ENCODE measurements at places on chromosomes 5 and 9. TPM values are rescaled to one million over a fixed set of nuclear protein-coding genes. Genes with fewer than 3 reads are reported as not detected.

GRCh38 chr5:134069553-134069952 is 44.9 kb upstream of the TCF7 start:
- H3K36me3 ChIP-seq = no peaks in the 10 kb centered on the region
- DNase-seq = no peak
- H3K27me3 ChIP-seq = peaks cover 30% of the 10 kb centered on the region
- no peak overlapping the region for H3K27ac ChIP-seq
- H3K4me1 ChIP-seq = peaks cover 8% of the 10 kb centered on the region
- H3K4me3 ChIP-seq = no peak overlapping the region

- H3K4me3 ChIP-seq = no peak overlapping the region
- no peak for DNase-seq
- peaks cover 4% of the 10 kb centered on the region for H3K4me1 ChIP-seq
- no peaks in the 10 kb centered on the region for H3K27me3 ChIP-seq
- H3K36me3 ChIP-seq = no peaks in the 10 kb centered on the region
These were observed 339.8 kb upstream of the RGMB start for GRCh38 chr5:98433673-98434072.

Gene MSMP
- total RNA-seq = not detected

DNA sequence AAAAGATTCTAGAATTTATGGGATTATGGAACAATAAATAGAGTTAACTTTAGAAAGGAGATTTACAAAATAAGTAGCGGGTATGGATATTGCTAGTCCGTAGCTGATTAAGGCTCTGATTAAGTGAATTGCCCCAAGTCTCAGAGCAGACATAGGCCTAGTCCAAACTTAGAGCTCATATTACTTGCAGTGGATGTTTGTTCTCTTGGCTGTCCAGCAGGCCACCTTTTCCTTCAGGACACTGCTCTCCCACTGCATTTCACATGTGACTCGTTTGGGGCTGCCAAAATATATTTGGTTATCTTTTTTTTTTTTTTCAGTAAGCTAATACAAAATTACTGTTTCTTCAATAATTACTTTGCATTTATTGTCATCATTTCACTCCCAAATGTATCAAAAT is 76.6 kb downstream of the ARRDC3 start:
- no peak for DNase-seq
- H3K27me3 ChIP-seq = no peaks in the 10 kb centered on the region
- peaks cover 24% of the 10 kb centered on the region for H3K4me1 ChIP-seq
- H3K27ac ChIP-seq = peak overlapping the region; percentile 53

DNA sequence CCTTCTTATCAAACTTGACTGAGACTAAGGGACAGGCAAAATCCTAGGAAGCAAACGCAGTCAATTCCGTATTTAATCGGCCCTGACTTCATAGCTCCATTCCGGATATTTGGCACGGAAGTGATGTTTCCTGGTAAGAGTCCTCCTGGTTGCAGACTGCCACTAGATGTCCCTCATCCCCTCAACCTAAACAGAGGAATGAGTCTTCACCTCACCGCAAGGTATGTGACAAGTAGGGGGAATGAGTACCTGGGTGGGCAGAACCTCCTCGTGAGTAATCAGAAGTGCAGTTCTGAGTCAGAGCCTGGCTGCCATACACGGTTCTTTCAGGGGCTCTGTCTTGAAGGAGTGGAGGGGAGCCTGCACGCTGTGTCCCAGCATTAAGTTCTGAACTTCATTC is 173.6 kb downstream of the MUSK start:
- H3K4me3 ChIP-seq = no peak overlapping the region
- no peaks in the 10 kb centered on the region for H3K27me3 ChIP-seq
